ENCODE measurements at places on chromosomes 1 and 21.

DNA sequence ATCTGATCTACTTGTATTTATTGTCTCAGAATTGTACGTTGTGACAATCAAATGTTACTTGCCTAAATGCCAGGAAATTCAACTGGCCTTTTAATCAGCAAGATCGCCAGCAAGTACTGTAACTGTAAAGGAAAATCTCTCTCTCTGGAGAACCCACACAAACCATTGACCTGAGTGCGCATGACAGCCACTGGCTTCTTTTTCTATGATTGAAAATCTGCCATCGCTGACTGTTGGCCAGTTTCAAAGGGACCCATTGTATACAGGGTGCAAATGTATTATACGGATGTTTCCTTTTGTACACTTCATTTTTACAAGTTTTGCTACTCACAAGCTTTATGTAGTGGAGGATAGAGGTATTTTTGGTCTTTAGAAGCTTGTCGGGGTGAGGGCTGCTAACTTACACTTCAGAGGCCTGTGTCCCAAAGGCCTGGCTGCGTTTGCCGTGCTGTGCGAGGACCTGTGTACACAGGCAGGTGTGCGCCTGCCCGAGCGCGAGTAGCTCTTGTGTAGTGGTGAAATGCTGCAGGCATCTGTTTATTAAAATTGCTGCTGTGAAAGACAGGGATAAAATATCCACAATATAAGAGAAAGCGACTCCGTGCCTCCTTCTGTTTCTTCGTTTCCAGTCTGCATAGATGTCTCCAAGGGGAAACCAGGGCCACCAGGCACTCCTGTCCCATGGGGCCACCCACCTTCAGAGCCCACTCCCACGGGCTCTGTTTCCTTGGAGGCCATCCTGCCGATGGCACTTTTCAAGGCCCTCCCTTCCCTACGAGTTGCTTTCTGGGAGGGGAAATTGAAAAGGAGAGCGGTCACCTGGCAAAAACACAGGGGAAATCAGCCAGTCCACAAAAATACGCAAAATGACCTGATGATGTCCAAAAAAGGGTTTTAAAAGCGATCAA lies 25.3 kb upstream of the TRAPPC10 start:
- DNase-seq, result no peak

GRCh38 chr1:59828160-59828559 lies 13.4 kb downstream of the HOOK1 start:
- DNase-seq, result no peak

DNA sequence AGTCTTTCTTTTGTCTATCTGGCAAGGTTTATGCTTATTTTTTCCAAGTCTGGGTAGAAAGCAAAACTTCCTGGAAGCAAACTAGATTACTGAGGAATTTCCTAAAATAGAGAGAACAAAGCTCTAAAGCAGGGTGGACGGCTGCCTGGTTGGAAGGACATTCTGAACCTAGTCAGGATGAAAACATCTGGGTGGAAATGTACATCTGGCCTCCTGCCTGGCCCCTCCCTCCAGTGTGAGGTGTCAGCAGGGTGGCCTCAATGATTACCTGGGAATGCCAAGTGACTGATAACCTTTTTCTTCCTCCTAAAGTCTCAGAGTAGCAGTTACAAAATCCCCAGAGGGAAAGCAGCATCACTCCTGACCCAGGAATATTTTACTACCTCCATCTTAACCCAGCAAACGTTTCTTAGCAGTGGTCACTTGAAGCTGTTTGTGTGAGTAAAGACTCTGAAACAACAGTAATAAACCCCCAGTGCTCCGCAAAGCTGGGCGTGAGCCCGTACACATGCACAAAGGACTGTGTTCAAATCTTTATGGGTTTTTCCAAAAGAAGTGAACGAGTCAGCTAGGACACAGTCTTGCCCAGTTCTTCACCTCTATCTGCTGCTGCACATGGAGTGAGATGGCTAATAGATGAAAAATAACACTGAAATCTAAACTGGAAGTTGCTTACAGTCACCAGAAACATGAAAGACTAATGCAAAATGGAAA lies 18.9 kb downstream of the ANGPTL7 start:
- DNase-seq, result no peak

DNA sequence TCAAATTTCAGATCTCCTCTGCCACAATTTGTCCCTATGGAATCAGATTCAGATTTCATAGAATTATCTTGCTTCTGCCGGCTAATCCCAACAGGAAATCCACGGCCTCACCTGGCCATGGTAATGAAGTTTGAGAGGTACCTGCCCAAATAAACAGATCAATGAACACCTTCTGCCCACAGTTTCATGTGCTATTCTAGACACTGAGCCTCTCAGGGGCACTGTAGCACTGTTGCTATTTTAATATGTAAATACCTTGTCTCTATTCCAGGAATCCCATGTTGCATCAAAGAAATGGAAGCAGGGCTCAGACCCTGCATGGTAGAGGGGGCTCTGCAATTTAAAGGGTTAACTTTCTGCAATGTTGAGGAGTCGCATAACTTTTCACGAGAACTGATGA lies 593.1 kb downstream of the PTBP2 start:
- DNase-seq, result no peak

GRCh38 chr1:181712711-181713110 lies 229.4 kb downstream of the CACNA1E start:
- no peak for DNase-seq
